ENCODE measurements at places on chromosomes 12 and 14. TPM values are rescaled to one million over a fixed set of nuclear protein-coding genes. Genes with fewer than 3 reads are reported as not detected.

GRCh38 chr12:91868054-91868453 is 277.6 kb downstream of the BTG1 start:
- DNase-seq: no peak

The KLHL33 gene
- 0.18 TPM for total RNA-seq

DNA sequence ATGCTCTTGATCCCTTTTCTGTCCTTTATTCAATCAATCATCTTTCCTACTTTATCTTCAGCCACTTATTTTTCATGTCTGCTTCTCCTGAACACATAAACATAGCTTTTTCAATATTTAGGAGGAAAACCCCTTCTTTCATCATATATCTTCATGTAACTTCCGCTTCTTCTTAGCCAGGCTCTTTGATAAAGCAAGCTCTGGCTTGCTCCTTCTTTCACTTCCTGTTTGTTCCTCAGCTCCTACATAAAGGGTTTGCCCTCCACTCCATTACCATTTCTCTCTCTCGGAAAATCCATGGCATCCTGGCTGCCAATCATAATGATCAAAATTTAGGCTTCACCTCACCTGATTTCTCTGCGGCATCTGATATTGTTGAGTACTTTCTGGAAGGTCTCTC is 33.7 kb upstream of the HELB start:
- no peak for DNase-seq

The RNASE3 gene
- total RNA-seq: not detected

DNA sequence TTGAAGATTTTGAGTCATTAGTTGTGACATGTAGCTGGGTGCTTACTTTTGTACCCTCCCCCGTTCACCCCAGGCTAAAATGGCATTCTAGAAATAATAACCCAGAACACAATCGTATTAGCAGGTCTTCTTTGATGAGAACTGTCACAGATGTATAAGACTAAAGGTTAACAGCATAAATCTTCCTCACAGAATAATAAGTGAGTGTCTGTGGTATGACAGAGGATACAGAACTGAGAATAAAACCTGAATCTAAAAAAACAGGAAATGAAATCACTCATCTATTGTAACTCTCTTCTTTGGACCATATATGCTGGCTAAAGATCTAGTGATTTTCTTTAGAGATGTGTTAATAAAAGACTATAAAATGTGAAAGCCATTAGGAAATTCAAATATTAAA is 746.6 kb downstream of the LRFN5 start:
- no peak for DNase-seq

DNA sequence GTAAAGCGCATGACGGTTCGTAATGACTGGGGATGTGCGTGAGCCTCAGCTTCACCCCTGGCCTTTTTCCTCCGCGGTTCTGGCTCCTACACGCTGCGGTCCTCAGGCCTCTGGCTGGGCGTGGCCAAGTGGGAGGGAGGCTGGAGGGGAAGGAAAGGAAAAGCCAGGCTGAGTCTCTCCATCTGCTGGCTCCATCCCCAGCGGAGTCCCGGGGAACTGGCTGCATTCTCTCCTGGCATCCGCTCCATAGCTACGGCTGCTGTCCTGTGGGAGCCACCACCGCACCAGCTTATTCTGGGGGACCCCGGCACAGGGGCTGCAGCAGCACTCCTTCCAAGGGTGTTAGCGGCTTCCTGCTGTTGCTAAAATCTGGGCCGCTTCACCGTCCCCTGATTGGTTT is 68.2 kb upstream of the SLC24A4 start:
- peak; percentile 18 for DNase-seq

- DNase-seq: no peak
These were observed 54.0 kb downstream of the SLC38A1 start for GRCh38 chr12:46214668-46215436.

The CFAP54 gene
- 0.41 TPM for total RNA-seq

GRCh38 chr14:93713726-93714405 is 74.4 kb downstream of the PRIMA1 start:
- no peak for DNase-seq

DNA sequence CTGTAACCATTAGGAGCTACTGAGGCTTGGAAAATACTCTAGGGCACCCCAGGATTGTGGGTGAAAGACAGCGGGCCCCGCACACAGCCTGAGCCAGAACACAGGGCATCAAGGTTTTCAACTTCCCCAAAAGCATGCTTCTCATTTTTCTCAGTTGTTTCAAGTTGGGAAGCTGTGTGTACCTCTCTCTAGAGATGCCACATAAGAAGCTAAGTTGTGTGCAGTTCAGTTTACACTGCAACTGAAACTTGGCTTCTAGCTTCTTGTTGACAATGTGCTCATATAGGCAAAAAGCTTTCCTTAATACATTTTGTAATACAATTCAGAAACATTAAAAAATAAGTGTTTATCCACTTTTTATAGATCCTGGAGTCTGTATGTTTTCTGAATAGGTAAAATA is 88.1 kb upstream of the PTPRR start:
- no peak for DNase-seq

DNA sequence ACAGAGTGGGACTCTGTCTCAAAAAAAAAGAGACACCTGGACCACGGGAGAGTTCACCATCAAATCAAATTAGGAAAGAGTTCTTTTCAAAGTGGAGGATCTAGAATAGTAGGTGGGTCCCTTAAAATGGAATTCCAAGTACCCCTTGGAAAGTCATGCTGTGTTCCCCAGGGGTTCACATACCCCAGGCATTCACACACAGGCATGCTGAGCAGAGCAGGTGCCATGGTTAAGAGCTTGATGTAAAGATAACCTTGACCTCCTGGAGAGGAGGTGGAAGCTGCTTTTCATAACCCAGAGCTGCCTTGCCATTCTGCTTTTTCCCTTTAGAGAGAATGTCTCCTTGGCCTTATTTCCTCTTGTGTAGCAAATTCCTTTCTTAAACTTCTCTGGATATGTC is 14.2 kb upstream of the SRSF5 start:
- no peak for DNase-seq

DNA sequence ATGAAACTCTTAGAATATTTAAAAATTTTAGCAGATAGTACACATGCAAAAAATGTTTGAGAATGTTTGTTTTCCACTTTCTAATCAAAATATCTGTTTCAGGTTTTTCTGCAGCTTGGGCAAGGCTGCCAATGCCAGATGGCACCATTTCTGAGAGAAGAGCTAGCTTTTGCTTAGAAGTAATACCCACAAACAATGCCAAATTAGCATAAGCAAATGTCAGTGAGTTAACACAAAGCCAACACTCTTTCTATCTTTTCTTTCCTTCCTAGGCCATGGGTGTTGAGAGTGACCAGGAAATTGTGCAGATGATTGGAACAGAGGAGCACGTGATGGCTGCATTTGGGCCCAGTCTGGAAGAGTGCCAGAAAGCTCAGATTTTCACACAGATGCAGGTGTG is 35.2 kb downstream of the POLR3B start:
- DNase-seq: no peak

The SLC10A1 gene
- total RNA-seq: not detected

- no peak for DNase-seq
These were observed 3.9 kb upstream of the NXPH4 start for GRCh38 chr12:57212701-57213057.

DNA sequence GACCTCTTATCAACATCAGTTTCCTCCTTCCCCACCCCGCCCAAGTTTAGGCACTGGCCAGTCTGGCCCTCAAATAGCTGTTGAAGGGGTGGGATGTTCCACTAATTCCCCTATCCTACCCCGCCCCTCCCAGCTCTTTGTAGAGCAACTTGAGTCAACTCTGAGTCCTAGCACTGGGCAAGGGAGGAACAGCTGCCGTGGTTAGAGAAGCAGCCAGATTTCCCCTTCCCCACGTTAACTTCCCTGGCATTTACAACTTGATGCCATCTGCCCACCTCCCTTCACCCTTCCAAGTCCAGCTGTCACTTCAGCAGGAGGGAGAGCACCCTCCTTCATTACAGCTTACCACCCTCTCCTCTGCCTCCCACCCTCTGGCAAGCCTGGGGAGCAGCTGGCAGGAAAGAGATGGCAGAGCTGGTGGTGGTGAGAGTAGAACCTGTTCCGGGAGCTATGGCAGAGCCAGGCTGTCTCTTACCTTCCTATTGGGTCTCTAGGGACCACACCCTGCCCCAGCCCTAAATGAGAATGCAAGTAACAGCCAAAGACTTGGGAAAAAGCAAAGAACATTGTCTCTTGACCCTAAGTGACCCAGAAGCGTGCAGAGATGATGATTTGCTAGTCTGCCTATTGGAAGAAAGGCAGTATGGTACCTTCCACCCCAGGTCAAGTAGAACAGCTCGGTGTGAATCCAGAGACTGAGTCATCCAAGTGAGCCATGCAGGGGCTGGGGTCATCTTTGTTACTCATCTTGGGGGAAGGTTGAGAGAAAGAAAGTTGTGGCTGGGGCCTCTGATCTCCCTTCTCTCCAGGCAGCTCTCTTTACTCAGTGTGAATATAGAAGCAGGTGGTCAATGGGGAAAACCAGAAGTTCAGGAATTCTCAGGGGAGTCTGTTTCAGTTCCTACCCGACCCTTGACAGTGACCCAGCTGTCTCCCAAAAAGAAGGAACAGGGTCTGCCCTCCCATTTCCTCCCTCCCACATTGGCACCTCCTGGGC is 1.5 kb downstream of the BLOC1S1 start:
- no peak for DNase-seq

- no peak for DNase-seq
These were observed 24.1 kb downstream of the NUP37 start for GRCh38 chr12:102095677-102096263.

The AGAP2 gene
- total RNA-seq: 0.50 TPM

The C14orf39 gene
- not detected for total RNA-seq

GRCh38 chr12:77697126-77697525 is 133.6 kb upstream of the NAV3 start:
- DNase-seq: no peak

Measured in adrenal gland (tissue), 19 donors.